ENCODE measurements at places on chromosomes 4 and X.

DNA sequence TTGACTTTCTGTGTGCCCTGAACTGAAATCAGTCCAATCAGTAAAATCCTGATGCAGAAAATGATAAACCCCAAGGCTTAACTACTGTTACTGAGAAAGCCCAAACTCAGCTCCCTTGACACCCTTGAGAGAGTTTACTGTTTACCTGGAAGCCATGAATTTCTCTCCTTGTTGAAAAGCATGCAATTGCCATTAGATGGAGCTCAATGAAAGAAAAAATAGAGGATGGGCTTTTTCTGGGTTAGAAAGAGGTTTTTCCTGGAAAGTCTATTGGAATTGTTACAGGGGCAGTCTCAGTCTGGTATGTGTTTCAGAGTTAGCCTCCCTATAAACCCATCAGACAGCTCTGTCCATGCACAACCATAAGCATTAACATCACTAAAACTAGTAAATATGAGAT, 66.4 kb upstream of the C4orf54 start:
- no peak for DNase-seq

DNA sequence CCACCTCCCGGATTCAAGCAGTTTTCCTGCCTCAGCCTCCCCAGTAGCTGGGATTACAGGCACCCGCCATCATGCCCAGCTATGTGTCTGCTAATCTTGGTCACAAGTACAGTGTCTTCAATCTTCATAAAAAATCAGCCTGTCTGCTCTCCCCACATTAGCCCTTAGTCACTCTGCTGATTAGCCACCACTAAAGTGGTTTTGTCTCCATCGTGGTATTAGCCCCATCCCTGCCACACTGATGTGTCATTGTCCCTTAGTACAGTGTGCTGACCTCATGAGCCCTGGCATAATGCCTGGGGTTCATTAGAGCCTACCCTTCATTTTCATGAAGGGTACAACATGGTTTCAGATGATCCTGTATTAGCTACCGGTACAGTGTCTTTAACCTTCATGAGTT, 49.9 kb downstream of the ZNF157 start:
- no peak for DNase-seq

- DNase-seq = no peak
These were observed 17.2 kb downstream of the PDZD4 start for GRCh38 chrX:153813161-153813560.

- DNase-seq = no peak
These were observed 1235.3 kb downstream of the FSTL5 start for GRCh38 chr4:160928482-160928881.

DNA sequence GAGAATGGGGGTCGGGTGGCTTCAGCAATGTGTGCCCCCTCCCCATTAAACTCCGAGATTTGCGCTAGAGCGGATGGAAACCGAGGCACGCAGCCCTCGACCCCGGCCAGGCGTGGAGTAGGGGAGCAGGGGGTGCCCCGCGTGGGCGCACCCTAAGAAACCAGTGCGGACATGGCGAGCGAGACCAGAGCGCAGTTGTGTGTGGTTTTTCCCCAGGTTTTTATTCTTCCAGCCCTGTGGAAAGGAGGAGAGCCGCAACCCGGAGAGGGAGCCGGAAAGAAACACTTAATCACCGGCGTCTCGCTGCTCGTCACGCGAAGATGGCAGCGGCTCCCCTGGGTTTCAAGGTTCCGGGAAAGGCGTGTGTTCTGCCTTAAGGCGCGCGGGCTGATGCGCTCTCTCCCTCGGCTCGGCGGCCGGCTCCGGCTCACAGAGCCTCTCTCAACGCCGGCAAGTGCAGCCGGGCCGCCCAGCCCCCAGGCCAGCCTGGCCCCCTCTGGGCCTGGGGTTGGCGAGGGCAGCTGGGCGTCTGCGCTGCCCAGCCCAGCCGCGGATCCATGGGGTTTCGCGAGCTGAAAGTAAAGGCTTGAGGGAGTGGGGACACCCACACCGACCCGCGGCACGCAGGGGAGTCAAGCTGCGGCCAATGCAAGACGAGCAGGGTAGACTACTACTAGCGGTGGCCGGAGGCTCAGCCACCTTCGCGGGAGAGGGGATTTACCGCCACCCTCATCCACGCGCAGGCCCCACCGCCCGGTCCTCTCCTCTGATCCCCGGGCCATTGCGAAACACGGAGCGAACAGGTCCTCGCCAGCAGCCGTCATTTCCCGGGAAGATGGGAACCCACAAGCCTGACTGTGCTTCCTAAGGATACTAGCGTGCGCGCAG, 74.0 kb upstream of the BCOR start:
- DNase-seq = peak; percentile 74

GRCh38 chr4:123776267-123776666, 379.7 kb downstream of the SPRY1 start:
- no peak for DNase-seq

GRCh38 chrX:85903692-85904471, 143.5 kb downstream of the CHM start:
- no peak for DNase-seq
